Activated CD4-positive, alpha-beta T cell treated with anti-CD3 and anti-CD28 coated beads for 36 hours (primary cell): ENCODE measurements at places on chromosomes 3 and 15.
A peak's percentile ranks its signal among the peaks of the same experiment; 100 is the strongest.

- peaks cover 2% of the 10 kb centered on the region for H3K4me1 ChIP-seq
- no peak overlapping the region for H3K27ac ChIP-seq
- no peak overlapping the region for H3K4me3 ChIP-seq
- peaks cover 40% of the 10 kb centered on the region for H3K36me3 ChIP-seq
- DNase-seq: peak; percentile 54
- no peaks in the 10 kb centered on the region for H3K27me3 ChIP-seq
These were observed 69.3 kb downstream of the CHAC1 start for GRCh38 chr15:41022487-41023090.

DNA sequence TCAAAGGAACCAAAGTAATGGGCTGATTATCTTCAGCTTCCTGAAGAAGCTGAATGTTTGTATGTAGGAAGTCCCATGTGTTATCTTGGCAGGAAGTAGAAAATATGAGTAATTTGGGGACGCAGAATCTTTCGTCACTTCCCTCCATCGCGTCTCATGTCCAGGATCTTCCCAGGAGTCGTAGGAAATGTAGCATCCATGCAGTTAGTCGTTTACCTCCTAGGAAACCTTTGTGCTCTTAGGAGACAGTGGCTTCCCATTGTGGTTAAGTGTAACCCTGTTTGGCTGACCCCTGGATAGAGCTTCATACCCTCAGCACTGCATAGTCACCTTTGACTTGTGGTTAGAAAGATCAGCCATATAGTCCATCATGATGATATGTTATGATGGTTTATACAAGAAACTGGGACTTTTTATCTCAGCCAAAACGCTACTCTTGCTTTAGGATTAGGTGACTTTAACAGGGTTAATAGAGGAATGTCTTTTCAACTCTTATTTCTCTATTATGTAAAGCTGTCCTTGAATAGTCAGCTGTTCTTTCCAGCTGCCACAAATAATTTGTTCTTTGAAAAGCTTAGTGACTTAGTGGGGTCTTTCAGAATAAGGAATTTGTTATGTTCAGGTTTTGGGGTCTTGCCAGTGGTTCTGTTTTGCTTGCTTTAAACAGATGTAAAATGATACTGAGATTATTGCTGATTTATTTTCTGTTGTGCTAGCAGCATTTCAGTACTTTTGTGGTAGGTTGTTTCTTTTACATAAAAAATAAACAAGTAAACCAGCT lies 92.2 kb downstream of the KLHL25 start:
- peak overlapping the region; percentile 70 for H3K4me3 ChIP-seq
- DNase-seq: peak; percentile 46
- peaks cover 19% of the 10 kb centered on the region for H3K36me3 ChIP-seq
- no peaks in the 10 kb centered on the region for H3K27me3 ChIP-seq

DNA sequence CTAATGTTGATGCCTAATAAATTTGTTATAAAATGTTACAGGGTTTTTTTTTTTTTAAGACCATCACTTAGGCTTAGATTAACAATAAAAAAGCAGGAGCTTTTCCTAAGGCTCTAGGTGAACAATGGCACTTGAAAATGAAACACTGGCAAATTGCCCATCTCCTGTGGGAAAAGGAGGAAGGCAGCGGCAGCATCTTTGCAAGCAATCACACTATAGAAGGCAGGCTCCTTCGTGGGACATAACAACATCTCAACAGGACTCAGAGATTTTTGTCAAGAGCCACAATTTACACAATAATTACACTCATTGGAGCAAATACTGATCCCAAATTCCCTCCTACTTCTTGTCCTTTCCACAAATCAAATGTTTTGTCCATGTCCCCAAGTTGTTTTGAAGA lies 646.7 kb downstream of the ROBO2 start:
- no peak overlapping the region for H3K27ac ChIP-seq
- no peaks in the 10 kb centered on the region for H3K36me3 ChIP-seq
- H3K4me3 ChIP-seq: no peak overlapping the region
- no peaks in the 10 kb centered on the region for H3K4me1 ChIP-seq
- no peak for DNase-seq

- H3K36me3 ChIP-seq: no peaks in the 10 kb centered on the region
- H3K4me1 ChIP-seq: no peaks in the 10 kb centered on the region
- DNase-seq: no peak
- H3K27me3 ChIP-seq: peaks cover 18% of the 10 kb centered on the region
- no peak overlapping the region for H3K4me3 ChIP-seq
These were observed 64.8 kb downstream of the IGF2BP2 start for GRCh38 chr3:185760088-185760487.

- H3K27me3 ChIP-seq: no peaks in the 10 kb centered on the region
- no peak overlapping the region for H3K4me3 ChIP-seq
- H3K4me1 ChIP-seq: no peaks in the 10 kb centered on the region
These were observed 331.0 kb downstream of the OCA2 start for GRCh38 chr15:27767918-27768640.

DNA sequence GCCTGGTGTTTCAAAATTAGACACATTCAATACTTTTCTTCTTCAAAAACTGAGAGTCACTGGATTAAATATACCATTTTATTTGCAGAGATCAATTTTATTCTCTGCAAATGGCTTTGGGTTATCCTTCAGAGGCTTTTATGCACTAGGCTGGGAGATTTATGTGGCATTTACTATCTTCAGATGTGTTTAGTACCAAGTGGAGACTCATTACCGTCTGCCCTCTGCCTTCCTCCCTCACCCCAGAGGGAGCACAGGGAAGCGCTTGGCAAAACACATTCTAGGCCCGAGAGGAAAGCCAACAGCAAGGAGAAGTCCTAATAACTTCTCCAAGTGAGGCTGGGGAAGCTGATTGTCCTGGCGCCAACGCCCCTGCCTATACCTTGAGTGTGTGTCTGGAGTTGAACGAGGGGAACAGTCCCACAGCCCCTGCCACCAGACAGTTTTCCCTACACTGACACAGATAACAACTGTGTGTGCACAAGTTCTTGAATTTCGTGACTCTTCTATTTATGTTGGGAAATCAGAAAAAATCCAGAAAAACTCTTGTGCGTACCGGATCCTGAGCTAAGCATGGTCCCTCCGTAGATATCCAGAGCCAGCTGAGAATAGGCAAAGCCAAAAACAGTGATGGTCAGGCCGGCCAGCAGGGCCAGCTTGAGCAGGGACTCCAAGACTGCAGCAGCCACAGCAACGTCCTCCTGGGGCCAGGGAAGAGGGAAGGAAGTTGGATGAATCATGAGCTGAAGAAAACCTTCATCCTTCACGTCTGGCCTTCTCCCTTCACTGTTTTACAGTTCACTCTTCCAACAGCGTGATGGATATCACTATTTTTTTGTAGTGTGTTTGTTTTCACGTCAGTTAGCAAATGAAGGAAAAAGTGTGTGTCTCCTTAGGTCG lies 26.6 kb downstream of the RFT1 start:
- H3K4me1 ChIP-seq: peaks cover 76% of the 10 kb centered on the region
- peaks cover 70% of the 10 kb centered on the region for H3K36me3 ChIP-seq
- no peak for DNase-seq

DNA sequence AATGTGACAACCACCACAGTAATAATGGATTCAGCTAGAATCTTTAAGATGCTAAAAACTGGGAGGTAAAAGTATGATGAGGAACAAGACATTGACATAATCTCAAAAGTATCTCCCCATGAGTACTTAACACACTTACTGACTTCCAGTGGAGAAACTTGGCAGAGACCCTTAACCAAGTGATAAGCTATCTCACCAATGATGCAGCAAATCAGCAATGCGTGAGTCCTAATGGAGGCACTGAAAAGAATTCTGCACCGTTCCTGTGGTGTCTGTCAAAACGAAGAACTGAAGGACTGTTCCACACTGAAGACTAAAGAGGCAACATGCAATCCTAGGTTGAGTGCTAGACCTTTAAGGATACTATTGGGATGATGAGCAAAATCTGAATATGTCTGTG lies 67.9 kb upstream of the OCA2 start:
- no peak for DNase-seq
- H3K4me1 ChIP-seq: no peaks in the 10 kb centered on the region
- H3K27ac ChIP-seq: no peak overlapping the region
- H3K4me3 ChIP-seq: no peak overlapping the region
- H3K36me3 ChIP-seq: peaks cover 63% of the 10 kb centered on the region

DNA sequence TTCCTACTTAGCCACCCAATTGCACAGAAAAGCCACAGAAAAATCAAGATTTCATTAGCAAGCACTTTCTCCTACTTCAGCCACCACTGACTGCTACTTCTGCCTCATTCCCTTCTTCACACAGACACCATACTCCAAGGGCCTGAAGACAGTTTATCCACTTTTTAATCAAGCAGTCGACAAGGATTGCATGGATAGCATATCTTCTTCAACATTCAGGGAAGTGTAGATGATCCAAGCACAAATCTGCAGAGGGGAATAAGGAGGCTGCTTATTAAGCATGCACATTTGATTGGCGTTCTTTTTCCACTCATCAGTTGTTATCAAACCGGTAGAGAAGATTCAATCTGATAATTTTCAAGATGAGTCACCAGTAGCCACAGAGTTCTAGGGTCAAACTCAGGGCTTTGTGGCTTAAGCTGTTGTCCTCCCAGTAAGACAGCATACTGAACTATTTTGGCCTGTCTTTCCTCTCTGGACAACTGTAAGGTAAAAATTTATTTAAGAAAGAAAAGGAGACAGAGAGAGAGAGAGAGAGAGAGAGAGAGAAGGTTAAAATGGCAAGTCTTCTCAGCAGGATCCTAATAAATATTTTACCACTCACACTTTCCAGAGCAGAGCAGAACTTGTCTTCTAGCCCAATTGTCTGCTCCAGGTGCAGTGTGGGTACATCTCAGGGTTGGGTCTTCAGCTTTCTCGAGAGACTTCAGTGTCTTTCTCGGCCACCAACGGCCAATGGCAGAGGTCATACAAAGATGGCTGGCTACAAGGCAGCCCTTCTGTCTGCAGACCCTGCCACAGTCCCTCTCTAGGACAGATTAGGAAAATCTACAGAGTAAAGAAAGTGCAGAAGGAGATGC lies 80.6 kb upstream of the BHLHE40 start:
- peak overlapping the region; percentile 15 for H3K4me3 ChIP-seq
- H3K4me1 ChIP-seq: peaks cover 47% of the 10 kb centered on the region
- peak overlapping the region; percentile 34 for H3K27ac ChIP-seq
- no peaks in the 10 kb centered on the region for H3K36me3 ChIP-seq
- no peaks in the 10 kb centered on the region for H3K27me3 ChIP-seq

DNA sequence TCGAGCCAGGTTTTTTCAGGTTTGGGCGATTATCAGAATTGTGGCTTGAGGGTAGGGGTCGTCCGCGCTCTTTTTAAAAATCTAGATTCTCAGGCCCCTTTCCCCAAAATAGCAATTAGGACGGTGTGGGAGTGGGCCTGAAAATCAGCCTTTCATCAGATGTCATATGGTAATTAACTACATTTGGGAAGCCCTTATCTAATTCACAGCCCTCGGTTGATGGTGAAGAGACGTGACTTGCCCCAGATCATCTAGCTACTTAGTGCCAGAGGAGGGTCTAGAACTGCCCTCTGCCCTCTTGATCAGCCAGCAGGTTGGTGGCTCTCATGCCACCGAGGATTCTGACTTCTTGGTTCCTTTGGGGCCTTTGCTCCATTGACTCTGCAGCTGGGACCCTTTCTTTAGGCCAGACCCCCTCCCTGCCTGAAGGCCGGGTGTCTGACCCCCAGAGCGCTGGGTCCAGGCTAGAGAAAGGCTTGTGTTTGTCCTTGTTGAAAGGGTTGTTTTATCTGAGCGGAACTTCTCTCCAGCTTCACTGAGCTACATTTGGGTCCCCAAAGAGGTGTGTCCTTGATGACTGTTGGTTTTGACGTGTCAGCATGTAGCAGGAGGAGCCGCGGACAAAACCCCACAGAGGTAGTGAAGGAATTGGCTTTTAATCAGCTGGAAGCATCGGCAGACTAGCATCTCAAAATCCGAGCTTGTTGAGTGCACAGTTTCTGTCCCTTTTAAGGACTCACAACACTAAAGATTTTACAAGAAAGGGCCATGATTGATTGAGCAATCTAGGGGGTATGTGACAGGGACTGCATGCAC lies 857 bp downstream of the AEN start:
- peak overlapping the region; percentile 94 for H3K27ac ChIP-seq
- peaks cover 45% of the 10 kb centered on the region for H3K36me3 ChIP-seq
- peaks cover 5% of the 10 kb centered on the region for H3K27me3 ChIP-seq
- peaks cover 49% of the 10 kb centered on the region for H3K4me1 ChIP-seq

- H3K4me1 ChIP-seq: no peaks in the 10 kb centered on the region
- no peak overlapping the region for H3K27ac ChIP-seq
- H3K27me3 ChIP-seq: no peaks in the 10 kb centered on the region
- no peaks in the 10 kb centered on the region for H3K36me3 ChIP-seq
These were observed 12.1 kb downstream of the PRR23E start for GRCh38 chr3:127204841-127205582.

- H3K4me3 ChIP-seq: no peak overlapping the region
- no peaks in the 10 kb centered on the region for H3K36me3 ChIP-seq
- no peak for DNase-seq
- no peak overlapping the region for H3K27ac ChIP-seq
- H3K4me1 ChIP-seq: no peaks in the 10 kb centered on the region
These were observed 153.1 kb downstream of the VGLL3 start for GRCh38 chr3:86837871-86838270.

DNA sequence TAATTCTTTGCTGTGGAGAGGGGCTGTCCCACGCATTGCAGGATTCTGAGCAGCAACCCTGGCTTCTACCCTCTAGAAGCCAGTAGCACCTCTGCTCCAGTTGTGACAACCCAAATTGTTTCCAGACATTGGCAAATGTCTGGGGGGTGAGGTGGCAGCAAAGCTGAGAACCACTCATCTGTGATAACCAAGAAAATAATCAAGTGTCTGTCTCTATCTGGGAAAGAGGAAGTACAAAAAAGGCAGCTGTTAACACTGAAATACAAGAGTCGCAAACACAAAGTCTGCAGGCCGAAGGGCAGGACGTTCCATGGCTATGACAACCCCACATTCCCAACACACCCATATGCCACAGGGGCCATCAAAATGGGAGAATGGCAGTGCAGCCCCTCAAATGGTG lies 42.2 kb upstream of the GNB5 start:
- H3K27me3 ChIP-seq: no peaks in the 10 kb centered on the region
- H3K4me3 ChIP-seq: no peak overlapping the region
- no peak for DNase-seq

GRCh38 chr15:60476713-60477112 lies 2.2 kb downstream of the ICE2 start:
- peaks cover 50% of the 10 kb centered on the region for H3K4me1 ChIP-seq
- no peaks in the 10 kb centered on the region for H3K27me3 ChIP-seq
- no peak overlapping the region for H3K27ac ChIP-seq
- no peak for DNase-seq
- H3K4me3 ChIP-seq: no peak overlapping the region

GRCh38 chr15:91380114-91380513 lies 280.1 kb downstream of the SV2B start:
- DNase-seq: no peak
- no peak overlapping the region for H3K27ac ChIP-seq
- H3K36me3 ChIP-seq: no peaks in the 10 kb centered on the region
- H3K4me3 ChIP-seq: no peak overlapping the region

DNA sequence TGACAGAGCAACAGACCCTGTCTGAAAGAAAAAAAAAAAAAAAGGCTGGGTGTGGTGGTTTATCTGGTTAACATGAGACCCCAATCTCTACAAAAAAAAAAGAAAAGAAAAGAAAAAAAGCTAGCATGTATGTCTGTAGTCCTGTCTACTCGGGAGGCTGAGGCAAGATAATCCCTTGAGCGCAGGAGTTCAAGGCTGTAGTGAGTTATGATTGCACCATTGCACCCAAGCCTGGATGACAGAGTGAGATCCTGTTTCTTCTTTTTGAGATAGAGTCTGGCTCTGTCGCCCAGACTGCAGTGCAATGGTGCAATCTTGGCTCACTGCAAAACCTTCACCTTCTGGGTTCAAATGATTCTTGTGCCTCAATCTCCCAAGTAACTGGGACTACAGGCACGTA lies 8.4 kb upstream of the DHX30 start:
- no peaks in the 10 kb centered on the region for H3K36me3 ChIP-seq
- H3K4me1 ChIP-seq: no peaks in the 10 kb centered on the region
- H3K27me3 ChIP-seq: no peaks in the 10 kb centered on the region
- H3K27ac ChIP-seq: no peak overlapping the region
- no peak for DNase-seq
